ENCODE measurements at places on chromosomes 13 and 19.

DNA sequence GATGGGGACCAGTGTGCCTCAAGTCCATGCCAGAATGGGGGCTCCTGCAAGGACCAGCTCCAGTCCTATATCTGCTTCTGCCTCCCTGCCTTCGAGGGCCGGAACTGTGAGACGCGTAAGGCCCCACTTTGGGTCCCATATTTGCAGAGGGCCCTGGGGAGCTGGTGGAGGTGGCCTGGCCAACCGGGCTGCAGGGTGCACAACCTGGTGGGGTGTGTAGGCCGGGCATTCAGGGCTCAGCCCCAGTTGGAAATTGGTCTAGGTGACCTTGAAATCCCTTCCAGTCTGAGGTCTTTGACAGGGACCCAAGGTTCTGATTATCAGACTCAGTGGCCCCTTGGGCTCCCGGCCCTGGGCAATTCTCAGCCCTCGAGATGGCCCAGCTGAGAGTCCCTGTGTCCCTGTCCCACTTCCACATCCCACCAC, 8.3 kb downstream of the F7 start:
- DNase-seq: peak; percentile 36

DNA sequence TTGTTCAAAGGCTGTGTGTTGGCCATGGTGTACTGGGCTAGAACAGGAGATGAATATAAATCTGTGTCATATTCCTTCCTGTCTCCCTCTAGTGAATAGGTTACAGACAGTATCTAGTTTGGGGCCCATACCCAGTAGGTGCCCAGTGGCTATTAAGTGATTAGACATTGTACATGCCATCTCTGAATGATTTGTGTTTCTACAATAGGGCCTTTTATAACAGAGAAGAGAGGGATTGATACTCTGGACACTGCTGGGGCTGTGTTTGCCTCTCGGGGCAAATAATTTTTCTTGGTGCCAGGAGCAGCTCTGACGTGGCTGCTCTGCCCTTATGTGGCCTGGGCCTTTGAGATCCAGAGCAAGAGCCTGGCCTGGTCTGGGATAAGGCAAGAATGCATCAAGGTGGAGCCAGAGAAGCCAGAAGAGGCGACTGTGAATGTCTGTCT, 403.1 kb downstream of the SPRY2 start:
- DNase-seq: no peak

GRCh38 chr13:40613192-40613818, 53.1 kb downstream of the FOXO1 start:
- DNase-seq: no peak

DNA sequence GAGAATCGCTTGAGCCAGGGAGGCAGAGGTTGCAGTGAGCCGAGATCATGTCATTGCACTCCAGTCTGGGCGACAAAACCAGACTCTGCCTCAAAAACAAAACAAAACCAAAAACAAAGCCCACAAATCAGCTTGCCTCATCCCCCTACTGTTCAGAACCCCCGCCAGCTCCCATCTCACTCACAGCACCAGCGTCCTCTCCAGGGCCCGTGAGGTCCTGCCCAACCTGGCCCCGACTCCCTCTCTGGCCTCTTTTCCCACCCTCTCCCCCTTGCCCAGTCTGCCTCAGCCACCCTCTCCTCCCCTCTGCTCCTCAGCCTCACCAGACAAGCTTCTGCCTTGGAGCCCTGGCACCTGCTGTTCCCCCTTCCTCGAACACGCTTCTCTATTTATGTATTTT, 3.8 kb downstream of the SLC8A2 start:
- DNase-seq: no peak

DNA sequence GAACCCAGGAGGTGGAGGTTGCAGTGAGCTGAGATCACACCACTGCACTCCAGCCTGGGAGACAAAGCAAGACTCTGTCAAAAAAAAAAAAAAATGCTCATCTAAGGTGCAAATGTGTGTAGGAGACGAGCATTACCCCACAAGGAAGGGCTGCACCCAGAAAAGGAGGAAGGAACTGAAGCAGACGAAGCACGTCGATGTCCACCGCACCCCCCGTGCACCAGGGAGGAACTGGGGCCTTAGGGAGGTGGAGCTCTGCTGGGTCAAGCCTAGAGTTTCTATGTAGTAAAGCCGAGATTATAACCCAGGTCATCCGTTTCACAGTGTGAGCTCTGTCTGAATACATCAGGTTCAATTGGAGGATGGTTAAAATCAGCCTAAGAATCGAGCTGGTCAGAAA, 1.1 kb downstream of the VSTM1 start:
- DNase-seq: no peak

GRCh38 chr13:86201477-86201876, 402.3 kb upstream of the SLITRK6 start:
- no peak for DNase-seq

DNA sequence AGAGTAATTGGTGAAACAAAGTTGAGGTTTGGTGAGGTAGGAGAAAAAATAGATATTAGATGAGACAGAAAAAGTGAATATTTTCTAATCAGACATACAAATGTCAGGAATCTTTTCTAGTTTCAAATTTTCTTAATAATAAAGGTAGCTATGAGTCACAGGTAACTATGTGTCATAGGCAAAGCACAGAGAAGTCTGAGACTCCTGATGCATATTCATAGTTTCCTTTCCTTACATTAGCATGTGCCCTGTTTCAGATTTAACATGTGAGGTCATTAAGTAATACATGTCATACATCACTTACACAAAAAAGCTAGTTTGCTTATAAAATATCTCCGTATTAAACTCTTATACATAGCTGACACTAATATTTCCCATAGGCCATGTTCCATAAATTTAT, 1141.3 kb upstream of the PCDH20 start:
- no peak for DNase-seq

GRCh38 chr13:93559718-93560117, 333.1 kb downstream of the GPC6 start:
- DNase-seq: no peak

DNA sequence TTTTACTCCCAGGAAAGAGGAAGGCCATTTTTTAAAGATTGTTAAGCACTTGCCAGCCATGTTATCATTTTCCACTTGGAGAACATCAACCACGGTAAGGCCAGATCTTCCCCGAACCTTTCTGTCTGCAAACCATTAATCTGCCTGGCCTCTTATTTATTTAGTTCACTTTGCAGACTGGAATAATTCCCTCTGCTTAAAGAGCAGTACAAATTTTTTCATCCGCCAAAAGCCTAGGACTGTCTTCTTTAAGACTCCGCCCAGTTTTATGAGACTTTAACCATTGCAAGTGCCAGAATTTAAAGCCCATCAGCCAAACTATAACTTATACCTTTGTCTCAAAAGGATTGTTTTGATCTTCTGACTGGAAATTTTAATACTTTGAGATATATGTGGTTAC, 426.3 kb downstream of the KCTD12 start:
- DNase-seq: no peak

- DNase-seq: no peak
Observed at GRCh38 chr13:106498571-106498970, 36.9 kb downstream of the EFNB2 start.

All from ureter (tissue), 1 donor.